CD4-positive, alpha-beta memory T cell (primary cell): ENCODE measurements at places on chromosomes 4 and X. TPM values are rescaled to one million over a fixed set of nuclear protein-coding genes. Genes with fewer than 3 reads are reported as not detected.

The SHISA3 gene
- not detected for polyA plus RNA-seq

The PNMA6A gene
- not detected for polyA plus RNA-seq

The CT45A10 gene
- polyA plus RNA-seq, result not detected

The GABRA4 gene
- not detected for polyA plus RNA-seq

The CLNK gene
- not detected for polyA plus RNA-seq

The CACNA1F gene
- polyA plus RNA-seq, result 0.03 TPM

The TBX22 gene
- not detected for polyA plus RNA-seq

The TLR1 gene
- 16.2 TPM for polyA plus RNA-seq

The ATP2B3 gene
- not detected for polyA plus RNA-seq
